ENCODE measurements at places on chromosomes 13 and 19.

DNA sequence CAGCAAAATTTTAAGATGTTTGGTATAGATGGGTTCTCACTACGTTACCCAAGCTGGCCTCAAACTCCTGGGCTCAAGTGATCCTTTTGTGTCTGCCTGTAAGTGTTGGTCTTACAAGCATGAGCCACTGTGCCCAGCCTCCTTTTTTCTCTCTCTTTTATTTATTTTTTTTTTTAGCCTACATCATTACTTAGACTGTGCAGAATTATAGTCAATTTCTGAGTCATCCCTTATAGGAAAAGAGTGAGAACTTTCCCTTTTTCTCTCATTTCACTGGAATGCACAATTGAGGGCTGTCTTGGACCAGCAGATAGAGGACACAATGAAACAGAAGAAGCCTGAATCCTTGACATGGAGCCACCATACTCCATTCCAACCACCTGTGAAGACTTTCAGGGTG, 13.3 kb downstream of the TSKS start:
- DNase-seq = no peak

DNA sequence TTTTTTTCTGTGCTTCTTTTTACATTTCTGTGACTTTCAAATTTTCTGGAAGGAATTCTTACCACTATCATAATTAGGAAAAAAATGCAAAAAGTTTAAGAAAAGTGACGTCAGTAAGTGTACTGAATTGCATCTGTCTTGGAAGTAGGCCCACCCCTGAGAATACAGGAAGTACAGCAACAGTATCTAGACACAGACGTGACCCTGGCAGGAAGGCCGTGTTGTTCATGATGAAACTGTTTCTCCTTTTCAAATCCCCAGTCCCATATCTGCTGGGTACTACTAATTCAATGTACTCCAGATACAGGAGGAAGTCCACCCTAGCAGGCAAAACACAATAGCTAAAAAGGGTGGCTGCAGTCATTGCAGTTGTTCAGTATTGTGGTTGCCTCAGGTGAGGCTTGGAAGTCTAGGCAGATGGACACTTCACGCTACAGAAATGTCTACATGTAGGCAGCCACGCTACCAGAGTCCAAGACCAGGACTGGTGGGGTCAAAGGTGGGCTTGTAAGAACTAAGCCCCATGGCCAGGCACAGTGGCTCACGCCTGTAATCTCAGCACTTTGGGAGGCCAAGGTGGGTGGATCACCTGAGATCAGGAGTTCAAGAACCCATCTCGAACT, 49.6 kb upstream of the MED4 start:
- DNase-seq = no peak

- no peak for DNase-seq
Observed at GRCh38 chr13:101979825-101980224, 422.0 kb downstream of the FGF14 start.

- no peak for DNase-seq
Observed at GRCh38 chr13:93946994-93947393, 532.5 kb downstream of the DCT start.

- no peak for DNase-seq
Observed at GRCh38 chr19:11345122-11345803, 805 bp downstream of the TMEM205 start.

DNA sequence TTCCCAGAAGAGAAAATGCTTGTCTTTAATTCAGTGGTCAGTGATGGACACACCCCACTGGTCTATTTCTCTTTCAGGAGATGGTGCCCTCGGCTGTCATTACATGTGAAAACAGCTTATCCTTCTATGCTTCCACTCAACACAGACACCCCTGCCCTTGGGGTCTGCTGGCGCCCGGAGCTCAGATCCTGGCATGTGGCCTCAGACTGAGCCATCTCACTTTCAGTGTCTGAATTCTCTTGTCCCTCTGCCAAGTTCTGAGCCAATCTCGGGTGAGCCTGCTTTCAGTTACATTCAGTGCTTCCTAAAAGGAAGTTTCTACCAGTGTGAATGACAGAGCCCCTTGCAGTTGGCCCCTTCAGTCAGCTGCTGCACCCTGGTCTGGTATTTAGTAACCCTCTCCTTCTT, 293.6 kb downstream of the DNAJC15 start:
- DNase-seq = no peak

DNA sequence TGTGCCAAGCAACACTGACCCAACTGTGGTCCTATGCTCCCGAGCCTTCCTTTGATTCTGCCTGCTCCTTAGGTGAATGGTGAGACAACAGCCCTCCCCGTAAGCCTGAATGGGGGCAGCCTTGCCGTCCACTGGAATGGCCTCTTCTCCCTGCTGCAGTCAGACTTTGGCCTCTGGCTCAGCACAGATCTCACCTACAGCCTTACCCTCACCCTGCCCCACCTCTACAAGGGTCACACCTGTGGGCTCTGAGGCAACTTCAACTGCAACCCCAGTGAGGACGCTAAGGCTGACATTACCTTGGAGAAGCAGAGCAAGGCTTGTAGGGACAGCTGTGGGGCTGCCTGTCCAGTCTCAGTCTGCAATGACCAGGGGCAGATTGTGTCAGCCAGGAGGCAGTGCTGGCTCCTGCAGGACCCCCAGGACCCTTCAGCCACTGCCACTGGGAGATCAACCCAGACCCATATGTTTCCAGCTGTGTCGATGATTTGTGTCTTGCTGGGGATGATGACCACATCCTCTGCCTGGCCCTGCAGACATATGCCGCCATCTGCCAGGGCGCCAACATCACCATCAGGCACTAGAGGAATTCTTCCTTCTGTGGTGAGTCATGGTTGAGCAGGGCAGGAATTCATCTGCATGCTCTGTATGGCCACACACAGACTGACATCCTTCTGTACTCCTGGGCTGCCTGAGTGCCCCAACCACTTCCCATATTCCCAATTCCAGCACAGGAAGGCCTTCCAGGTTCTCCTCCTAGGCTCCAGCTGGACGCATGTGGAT, 27.3 kb upstream of the FXYD3 start:
- DNase-seq = no peak

GRCh38 chr13:94309997-94310855, 169.3 kb downstream of the DCT start:
- DNase-seq = no peak

DNA sequence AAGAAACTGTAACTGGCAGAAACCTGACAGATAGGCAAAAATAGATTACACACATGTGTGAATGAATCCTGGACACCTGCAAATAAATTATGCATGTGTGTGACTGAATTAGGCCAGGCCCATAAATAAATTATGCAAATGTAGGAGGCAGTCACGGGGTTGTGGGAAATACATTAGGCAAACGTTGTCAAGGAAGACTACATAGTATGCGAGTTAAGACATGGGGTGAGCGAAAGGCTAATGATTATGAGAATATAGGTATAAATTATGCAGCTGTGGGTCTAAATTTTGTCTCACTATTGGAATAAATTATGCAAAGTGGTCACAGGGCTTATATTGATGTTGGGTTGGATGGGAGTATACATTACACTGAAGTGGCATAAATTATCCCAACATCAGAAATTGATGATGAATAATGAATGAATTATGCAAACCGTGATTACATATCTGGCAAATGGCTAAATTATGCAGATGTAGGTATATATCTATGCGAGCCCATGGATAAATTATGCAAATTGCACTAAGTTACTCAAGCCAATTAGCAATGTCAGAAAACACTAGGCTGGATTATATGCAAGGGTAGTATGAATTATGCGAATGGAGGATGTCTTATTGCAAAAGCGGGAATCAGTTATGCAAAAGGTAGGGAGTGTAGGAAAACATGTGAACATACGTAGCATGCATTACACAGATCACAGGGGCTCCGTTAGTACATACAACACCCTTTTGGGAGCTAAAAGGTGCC, 6.8 kb downstream of the SLC8A2 start:
- no peak for DNase-seq

All from NCI-H1417 treated with DMSO at 0.1 percent for 48 hours (cell line).